ENCODE measurements at places on chromosomes 4 and X.

GRCh38 chr4:121114756-121115155, 42.4 kb upstream of the NDNF start:
- peak; percentile 24 for DNase-seq

DNA sequence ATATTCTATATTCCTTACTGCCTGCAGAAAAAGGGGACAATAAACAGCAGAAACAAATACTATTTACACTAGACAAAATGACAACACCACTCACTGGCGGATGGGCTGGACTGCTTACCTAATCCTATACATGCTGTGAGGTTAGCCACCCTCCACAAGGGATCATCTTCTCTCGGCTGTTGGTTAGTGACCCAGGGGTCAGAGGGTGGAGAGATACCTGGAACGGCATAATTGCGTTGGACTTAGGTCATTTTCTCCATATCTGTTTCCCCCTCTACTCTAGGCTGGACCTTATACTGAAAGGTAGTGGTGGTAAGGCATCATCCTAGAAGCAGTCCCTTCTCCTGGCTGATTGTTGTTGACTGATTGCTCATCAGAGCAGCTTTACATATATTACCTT, 286.8 kb upstream of the UGT8 start:
- DNase-seq, result no peak

GRCh38 chr4:80989921-80990544, 40.5 kb upstream of the BMP3 start:
- peak; percentile 10 for DNase-seq

- DNase-seq, result peak; percentile 50
Measured at GRCh38 chrX:46325312-46325877, 219.8 kb downstream of the ZNF674 start.

DNA sequence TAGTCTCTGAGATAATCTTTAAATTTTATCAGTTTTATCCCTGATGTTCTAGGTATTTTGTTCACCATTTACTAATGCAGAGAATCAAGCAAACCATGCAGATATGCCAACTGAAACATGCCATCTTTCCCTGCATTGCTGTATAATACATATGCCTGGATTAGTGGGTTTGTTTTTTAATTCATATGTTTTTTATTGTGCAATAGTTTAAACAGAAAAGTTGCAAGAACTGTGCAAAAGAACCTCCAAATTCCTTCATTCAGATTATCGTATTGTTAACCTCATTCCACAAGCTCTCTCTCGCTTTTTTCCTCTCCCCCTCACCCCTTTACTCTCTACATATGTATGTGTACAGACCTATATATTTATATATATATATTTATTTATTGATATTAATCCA, 244.6 kb downstream of the NKX6-1 start:
- DNase-seq, result no peak

- no peak for DNase-seq
Measured at GRCh38 chrX:13550346-13550745, 19.1 kb upstream of the EGFL6 start.

GRCh38 chr4:164012396-164013027, 518.0 kb downstream of the TMA16 start:
- DNase-seq, result no peak

GRCh38 chrX:70554081-70554480, 109.4 kb downstream of the DLG3 start:
- DNase-seq, result no peak

DNA sequence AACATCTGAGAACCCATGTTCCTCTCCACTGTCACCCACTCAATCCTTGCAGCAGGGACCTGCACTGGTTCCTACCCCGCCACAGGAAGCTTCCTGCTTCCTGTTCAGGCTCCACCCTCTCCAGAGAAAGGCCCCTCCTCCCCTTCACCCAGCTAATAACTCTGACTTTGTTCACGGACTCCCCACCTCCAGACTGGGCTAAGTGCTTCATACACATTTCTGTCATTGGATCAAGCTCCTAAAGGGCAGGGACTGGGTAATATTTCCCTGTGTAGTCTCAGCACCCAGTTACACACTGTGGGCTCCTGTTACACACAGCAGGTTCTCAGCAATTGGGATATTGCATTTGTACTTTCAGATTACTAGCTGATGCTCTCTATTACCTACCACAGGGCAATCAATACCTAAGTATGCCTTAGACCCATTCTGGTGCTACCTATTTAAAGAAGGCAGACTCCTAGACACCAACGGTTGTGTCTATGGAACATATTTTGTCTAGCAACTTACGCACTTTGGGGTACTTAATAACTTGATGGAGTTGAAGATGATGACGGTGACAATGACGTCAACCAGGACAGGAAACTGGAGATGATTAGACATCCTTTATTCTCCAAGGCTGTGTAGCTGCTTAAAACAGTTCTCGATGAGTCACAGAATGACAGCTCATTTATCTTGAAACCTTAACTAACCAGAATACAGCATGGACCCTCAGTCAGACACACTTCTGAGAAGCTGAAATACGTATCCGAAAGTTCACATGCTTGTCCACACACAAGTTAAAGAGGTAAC, 58.1 kb downstream of the MAML3 start:
- peak; percentile 76 for DNase-seq

DNA sequence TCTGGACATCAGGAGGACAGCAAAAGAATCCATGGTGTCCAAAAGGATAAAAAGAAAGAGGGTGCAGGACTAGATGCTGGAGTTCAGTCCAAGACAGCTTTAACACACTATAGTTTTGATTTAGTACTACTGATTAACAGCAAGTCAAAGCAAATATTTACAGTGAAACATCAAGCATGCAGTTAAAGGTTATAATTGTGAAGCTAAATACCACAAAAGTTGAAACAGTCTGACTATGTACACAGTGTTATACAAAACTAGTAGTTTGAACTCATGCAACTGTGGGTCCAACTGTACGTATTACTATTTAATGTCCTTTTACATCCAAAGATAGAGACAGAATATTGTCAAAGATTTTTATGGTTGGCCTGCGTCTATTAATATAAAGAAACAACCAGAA, 57.6 kb downstream of the CHIC2 start:
- no peak for DNase-seq

- no peak for DNase-seq
Measured at GRCh38 chr4:148982200-148982599, 540.0 kb upstream of the NR3C2 start.

- DNase-seq, result no peak
Measured at GRCh38 chr4:3375688-3376087, 66.1 kb upstream of the HGFAC start.

DNA sequence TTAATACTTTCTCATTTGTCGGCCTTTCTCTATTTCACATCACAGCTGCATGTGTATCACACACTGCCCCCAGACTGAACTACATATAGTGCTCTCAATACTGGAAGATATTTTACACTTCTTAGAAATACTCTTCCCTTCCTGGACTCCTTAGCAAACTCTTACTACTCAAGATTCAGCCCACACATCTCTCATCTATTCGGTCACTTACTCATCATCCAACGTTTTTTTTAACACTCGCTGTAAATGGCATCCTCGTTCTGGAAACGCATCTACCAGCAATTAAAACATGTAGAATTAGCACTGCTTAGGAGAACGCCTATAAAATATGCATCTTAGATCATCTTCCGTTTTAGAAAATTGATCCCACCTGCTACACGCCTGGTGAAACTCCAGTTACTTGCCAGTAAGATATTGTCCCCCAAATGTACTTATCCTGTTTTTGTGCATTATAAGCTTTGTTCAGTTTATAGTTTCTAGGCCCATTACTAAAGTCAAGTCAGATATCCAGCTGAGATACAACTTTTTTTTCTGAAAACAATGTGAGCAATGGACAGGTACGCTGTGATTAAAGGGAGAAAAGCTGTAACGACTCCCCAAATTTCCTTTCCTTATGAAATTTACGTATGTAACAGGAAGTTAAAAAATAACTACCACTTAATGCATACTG, 1.0 kb downstream of the LRP2BP start:
- peak; percentile 11 for DNase-seq

DNA sequence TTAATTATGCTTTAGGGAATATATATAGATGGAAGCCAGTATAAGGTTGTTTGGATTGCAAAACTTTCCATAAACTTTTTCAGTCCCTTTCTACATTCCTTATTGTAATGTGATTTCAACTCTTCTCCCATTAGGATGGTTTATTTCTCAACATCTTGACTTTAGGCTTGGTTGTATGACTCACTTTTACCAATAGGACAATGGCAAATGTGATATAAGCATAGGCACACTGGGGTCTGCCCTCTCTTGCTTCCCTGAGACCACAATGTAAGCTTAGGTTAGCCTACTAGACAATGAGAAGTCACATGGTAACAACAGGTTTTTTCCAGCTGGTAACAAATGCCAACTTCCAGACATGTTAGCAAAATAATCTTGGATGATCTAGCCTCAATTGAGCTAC, 163.3 kb upstream of the RBPJ start:
- DNase-seq, result no peak

GRCh38 chr4:14167876-14168510, 540.5 kb upstream of the BOD1L1 start:
- DNase-seq, result no peak

DNA sequence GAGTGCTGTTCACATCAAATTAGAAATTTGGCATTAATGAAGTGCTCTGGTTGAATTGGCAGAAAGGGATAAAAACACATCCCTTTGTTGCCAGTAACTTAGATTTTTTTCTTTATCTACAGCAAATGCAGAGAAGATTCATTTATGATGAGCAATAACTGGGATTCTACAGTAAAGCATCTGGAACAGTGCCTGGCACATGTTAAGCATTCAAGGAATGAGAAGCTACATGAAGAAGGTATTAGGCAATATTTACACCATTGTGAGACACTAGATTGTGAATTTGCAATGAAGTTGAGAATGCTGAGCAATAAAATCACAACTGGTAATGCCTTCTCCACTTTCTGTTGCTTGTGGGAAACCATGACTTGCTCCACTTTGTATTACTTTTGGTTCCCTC, 33.5 kb downstream of the PCDH19 start:
- no peak for DNase-seq

GRCh38 chr4:173171098-173171497, 2.5 kb downstream of the GALNT7 start:
- DNase-seq, result no peak

GRCh38 chr4:149885896-149886295, 70.3 kb upstream of the IQCM start:
- no peak for DNase-seq

GRCh38 chrX:10744007-10744406, 123.6 kb upstream of the MID1 start:
- DNase-seq, result no peak

GRCh38 chrX:130125091-130125874, 15.0 kb upstream of the ELF4 start:
- no peak for DNase-seq

DNA sequence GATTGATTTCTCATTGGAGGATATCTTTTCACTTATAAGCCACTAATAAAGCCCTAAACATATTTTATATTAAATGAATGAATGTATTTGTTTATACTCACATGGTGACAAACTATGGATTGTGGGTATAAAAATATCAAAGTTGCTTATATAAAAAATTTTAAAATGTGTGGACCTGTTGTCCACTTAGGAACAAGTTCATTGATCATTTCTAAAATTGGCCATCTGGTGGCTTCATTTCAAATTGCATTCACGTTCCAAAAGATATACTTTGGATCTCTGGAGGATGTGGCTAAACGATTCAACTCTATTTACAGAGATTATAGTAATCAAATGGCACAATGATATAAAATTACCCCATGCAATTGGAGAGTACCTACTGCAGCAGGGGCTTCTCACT, 32.5 kb downstream of the FSTL5 start:
- DNase-seq, result no peak

DNA sequence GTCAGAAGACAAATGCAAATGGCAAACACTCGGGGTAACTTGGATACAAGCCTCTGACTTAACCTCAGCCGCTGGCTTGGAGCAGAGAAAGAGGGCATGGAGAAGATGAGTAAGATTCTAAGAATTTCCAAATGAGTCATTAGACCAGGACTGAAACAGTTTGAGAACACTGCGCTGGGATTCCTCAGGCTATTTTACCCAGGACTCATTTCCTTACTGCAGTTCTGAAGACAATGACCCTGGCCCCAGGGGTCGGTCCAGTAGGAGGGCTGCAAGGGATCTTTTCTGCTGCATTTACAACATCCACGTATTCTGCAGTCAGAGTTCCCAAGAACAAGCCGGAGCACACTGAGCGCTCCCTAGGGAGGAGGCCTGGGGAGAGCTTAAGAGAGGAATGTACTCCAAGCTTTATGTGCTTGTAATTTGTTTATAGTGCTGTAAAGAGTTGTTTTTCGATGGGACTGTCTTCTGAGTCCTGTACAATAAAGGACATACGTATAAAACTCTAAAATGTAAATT, 27.3 kb upstream of the SORBS2 start:
- DNase-seq, result no peak

DNA sequence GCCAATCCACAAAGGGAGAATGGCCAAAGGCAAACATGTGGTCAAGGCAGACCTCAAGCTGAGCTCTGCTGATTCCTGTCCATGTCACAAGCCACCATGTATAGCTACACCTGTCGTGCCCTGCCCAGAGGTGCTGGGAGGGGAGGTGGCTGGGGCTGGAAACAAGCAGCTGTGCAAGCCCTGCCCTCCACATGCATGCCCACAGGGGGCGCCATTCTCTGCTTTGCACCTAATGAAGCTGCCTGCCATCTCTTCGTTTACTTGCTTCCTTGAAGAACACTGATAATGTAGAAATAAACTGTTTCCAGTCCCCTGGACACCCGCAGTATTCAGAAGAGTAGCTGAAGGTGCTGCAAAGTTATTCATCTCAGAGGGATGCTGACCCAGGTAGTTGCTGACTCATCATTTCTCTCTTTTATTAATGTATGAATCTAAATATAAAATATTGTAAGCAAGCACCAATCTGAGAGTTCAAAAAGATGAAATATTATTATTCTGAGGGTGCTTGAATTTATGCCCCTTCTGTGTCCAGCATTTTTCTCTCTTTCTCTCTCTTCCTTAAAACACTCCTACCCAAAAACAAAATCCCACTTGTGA, 278.6 kb downstream of the ADGRA3 start:
- DNase-seq, result peak; percentile 43
